ENCODE measurements at places on chromosomes 7 and 10.

GRCh38 chr7:116683786-116684185 lies 11.8 kb downstream of the MET start:
- DNase-seq, result no peak

DNA sequence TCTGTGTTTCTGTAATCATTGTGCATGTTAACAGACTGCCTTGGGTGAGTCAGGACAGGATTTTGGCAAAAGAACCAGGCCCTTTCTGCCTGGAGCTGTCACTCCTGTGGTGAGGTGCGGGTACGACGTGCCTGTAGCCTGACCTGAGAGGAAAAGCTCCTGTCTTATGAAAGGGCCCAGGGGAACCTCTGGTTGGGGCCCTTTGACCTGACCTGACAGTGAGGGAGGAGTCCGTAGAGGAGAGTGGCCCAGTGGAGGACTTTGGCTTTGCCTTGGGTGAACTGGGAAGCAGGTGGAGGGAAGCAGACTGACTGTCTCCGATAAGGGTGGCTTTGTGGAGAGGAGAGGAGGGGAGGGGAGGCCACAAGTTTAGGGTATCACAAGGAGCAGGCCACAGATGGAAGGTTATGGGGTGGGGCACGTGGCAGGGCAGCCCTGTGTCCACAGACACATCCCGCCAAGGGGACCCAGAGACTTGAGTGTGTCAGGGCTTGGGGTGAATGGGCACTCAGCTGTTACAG lies 6.9 kb downstream of the PFKP start:
- no peak for DNase-seq

DNA sequence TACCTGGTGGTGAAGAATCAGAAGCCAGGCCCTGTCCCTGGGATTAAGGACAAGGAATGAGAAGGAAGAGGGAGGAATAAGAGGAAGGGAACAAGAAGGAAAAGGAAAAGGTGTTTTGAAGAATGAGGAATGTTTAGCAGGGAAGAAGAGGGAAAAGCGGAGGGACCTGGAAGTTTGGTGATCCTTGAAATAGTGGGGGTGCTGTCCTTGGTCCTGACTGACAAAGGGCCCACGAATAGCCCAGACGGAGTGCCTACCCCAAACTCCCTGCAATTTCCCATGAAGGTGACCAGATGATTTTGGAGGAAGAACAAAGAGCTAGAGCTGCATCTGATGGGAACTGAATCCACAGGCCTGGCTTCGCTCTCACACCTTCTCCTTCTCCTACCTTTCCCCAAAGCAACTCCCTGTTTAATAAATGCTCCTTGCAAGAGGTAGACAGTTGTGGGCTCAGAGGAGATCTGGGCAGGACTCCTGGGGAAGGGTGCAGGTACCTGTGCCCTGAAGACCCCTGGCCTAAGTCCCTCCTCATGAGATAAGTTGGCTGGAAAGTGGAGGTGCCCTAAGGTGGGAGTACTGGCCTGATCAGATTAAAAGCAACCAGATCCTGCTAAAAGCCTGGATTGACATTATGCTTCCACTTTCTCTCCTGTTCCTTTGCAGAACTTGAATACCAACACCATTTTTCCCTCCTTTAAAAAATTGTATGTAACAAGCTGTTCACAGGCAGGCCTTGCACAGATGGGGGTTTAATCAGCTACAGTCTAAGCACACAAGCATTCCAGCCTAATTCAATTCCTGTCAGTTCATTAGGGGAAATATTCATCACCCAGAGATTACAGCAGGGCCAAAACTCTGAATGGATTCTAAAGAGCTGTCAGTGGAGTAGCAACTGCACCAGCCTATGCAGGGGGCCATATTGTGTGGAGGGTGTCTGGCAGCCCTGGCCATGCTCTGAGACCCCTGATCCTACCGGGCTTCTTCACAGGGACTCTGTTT lies 19.4 kb downstream of the KAZALD1 start:
- no peak for DNase-seq

GRCh38 chr10:112209684-112210131 lies 26.1 kb upstream of the GPAM start:
- peak; percentile 46 for DNase-seq

DNA sequence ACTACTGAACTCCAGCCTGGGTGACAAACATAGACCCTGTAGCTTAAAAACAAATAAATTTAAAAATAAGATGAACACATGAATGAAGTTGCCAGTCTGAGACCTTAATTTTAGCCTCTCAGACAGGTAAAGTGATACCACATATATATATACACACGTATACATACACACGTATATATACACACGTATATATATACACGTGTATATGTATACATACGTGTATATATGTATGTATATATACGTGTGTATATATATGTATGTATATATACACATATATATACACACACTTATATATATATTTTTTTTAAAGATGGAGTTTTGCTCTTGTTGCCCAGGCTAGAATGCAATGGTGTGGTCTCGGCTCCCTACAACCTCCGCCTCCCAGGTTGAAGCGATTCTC lies 62.7 kb downstream of the UBE2H start:
- DNase-seq, result no peak

DNA sequence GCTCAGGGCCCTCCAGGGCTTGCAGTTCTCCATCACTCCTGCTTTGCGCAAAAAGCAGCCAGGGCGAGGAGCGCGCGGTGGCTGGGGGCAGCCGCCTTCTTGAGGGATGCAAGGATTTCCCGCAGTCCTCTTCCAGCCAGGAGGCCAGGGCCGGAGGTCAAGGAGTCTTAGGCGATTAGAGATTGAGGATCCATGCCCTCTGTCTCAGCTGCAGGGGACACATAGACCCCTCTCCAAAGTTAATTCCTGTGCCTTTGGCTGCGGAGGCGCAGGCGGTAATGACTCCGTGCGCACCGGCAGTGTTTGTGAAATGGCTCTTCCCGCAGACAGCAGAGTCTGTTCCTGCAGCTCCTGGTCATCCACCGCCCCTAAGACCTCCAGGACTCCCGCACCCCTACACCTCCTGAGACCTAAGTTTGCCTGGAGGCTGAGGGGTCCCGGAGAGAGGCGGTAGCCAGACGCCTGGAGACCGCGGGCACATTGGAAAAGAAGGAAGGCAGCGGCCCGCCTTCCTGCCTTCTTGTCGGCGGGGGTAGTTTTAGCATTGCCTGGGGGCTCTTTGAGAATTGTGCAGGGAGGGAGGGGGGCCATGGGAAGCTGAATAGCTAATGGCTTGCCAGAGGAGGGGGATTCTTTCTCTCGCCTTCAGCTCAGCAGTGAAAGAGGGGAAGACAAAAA lies 3.3 kb upstream of the NEUROG3 start:
- DNase-seq, result no peak

GRCh38 chr10:16673443-16673842 lies 143.8 kb downstream of the RSU1 start:
- DNase-seq, result peak; percentile 14

GRCh38 chr7:3244241-3244814 lies 56.7 kb upstream of the SDK1 start:
- DNase-seq, result peak; percentile 44

DNA sequence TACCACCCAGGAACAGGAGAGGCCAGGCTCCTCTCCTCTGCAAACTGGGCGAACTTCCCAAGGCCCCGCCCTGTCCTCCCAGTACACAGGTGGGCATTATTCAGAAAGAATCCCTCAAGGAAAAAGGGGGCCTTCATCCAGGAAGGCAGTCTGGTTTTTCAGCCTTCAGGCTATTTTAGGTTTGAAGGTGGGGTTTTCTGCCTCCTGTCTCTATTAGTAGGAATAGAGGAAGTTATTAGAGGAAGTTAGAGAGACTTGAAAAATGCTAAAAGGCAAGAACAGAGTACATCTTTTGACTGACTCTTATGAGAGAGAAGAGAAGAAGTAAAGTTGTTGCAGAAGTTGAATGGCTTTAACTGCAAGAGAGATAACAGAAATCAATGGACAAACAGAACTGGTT lies 250.9 kb upstream of the SORCS1 start:
- DNase-seq, result no peak

DNA sequence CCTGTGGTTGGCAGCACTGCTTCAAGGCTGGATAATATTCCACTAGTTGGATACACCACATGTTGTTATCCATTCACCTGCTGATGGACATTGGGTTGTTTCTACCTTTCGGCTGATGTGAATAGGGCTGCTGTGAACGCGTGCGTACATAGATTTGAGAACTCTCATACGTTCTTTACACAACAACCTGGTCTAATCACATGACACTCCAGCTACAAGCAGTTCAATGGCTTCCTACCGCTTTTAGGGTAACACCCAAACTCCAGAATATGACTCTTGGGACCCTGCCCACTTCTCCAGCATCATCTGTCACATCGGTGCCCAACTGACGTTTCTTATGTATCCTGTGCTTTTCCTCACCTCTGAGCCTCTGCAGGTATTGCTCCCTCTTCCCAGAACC lies 114.6 kb downstream of the ABLIM1 start:
- no peak for DNase-seq

GRCh38 chr10:95758351-95759025 lies 2.5 kb downstream of the ENTPD1 start:
- no peak for DNase-seq

- DNase-seq, result no peak
Measured at GRCh38 chr7:137418841-137419240, 75.3 kb upstream of the PTN start.

GRCh38 chr7:67453580-67454380 lies 457.1 kb downstream of the TYW1 start:
- no peak for DNase-seq

- DNase-seq, result peak; percentile 81
Measured at GRCh38 chr7:42193471-42194129, 43.4 kb downstream of the GLI3 start.

DNA sequence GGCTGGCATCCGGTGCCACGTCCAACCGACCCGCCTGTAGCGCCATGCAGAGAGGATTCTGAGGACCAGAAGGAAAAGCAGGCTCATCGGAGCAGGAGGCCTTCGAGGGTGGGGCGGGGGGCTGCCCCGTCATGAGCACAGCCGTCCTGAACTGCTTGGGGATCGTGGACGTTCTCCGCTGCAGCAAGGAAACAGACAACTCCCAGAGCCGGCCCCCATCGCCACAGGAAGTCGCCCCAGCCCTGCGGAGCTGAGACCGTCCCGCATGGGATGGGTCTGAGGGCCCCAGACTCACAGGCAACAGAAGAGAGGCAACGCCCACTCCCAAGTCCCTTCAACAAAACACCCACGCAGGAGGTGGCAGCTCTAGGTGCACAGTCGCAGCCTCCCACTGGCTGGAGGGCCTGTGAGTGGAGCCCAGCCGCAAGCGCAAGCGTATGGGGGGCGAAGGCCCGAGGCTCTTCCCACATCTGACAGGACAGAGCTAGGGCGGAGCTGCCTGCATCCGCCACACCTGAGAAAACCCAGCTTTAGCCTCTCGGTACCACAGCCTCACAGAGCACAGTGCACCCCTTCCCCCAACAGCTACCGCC lies 64.7 kb upstream of the TNRC18 start:
- no peak for DNase-seq

DNA sequence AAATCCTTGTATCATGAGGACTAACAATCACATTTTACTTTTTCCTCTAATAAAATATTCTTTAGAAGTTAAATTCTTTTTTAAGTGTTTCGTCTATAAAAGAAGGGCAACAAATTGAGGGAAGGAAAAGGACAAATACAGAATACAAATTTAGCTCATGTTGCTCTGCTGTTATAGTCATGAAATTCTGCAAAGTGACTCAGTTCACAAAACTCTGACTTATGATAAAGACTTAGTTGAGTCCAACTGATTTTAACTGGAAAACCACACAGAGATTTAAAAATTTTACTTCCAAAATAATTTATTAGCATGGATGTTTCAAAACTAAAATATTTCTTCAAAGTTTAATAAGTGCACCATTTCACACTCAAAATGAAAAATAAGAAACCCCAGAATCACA lies 75.0 kb upstream of the GPR22 start:
- DNase-seq, result peak; percentile 66

- no peak for DNase-seq
Measured at GRCh38 chr10:718143-718700, 28.8 kb upstream of the DIP2C start.

DNA sequence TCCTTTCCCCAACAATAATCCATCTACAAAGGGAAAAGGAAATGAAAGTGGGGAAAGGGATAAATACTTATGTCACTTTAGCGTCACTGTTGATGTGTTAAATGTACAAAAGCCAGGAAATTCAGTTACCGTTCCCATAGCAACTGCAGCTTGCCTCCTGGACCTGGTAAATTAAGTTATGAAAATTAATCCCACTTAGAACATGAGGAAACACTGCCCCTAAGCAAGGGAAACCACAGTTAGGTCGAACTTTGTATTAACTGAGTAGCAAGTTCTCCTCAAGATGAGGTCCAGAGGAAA lies 338.2 kb upstream of the AOAH start:
- DNase-seq, result no peak

- DNase-seq, result no peak
Measured at GRCh38 chr10:96706331-96706853, 13.9 kb downstream of the PIK3AP1 start.

GRCh38 chr10:87979847-87980246 lies 116.4 kb downstream of the PTEN start:
- no peak for DNase-seq

GRCh38 chr10:47094636-47095035 lies 183.4 kb downstream of the PTPN20 start:
- DNase-seq, result no peak

- DNase-seq, result no peak
Measured at GRCh38 chr10:58137813-58138212, 129.9 kb downstream of the IPMK start.

- peak; percentile 22 for DNase-seq
Measured at GRCh38 chr7:114084472-114085312, 165.9 kb upstream of the PPP1R3A start.

DNA sequence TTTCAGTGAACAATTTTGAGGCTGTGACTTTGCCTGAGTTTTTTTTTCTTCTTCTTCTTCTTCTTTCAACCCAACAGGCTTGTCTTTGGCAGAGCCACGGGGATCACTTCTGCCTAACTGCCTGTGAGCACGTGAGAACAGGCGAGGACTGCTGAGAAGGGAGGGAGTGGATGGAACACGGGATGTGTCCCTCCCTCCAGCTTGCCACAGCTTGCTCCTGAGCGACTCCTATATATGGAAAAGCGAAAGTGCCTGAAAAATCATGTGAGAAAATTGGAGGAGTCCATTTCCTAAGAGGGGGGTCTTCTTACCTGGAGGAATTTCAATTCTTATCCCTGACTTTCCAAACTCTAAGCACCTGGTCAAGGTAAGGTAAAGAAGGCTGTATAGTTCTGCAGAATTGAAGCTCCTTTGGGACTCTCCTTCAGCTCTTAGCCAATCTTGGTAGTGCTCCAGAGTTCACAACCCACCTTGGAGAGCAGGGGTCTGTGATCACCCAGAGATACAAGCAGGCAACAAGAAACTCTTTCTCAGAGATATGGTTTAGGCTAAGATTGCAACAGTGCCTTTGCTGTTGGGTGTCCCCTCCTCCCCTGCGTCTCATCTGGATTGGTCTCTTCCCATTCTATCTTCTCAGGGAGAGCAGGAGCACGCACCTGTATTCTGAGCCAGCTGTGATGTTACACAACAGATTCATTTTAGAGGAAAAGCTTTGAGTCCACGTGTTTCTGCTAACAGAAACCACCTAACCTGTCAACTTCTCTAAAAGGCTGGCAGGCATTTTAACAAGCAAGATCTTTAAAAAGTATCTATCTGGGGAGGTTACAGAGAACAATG lies at the start of gene MAT1A:
Gene MAT1A, minus strand, starts transcription at position 208 of the 837 bp plus-strand sequence. CDS start 235 bp downstream, outside the sequence.
- no peak for DNase-seq
